Psoas muscle (tissue), 8 donors: ENCODE measurements at places on chromosomes 5 and 9. TPM values are rescaled to one million over a fixed set of nuclear protein-coding genes. Genes with fewer than 3 reads are reported as not detected.

DNA sequence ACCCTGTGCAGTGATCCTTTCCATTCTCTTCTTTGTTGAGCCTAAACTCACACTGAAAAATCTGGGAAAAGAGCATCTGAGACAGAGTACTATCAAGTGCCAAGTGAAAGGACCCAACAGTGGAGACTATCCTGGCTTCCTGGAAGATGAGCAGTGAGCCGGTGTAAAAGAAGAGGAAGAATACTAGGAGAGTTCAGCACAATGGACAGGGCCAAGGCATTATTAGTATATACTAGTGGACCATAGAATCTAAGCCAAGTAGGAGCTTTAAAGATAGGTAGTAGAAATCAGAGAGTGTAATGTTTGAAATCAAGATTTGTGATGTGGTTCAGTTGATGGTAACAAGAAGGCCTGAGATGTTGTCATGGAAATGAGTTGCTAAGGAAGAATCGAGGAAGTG is 140.8 kb downstream of the CAMK4 start:
- DNase-seq: no peak

DNA sequence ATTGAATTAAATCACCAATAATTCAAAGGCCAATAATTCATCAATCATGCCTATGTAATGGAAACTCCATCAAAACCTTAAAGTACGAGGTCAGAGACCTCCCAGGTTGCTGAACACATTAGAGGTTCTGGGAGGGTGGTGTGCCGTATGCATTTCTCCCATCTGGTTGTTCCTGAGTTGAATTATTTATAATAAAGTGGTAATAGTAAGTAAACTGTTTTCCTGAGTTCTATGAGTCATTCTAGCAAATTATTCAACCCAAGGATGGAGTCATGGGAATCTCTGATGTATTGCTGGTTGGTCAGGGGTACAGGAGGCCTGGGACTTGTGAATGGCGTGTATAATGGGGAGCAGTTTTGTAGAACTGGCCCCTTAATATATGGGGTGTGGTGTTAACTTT is 191.7 kb downstream of the CARTPT start:
- DNase-seq: no peak

DNA sequence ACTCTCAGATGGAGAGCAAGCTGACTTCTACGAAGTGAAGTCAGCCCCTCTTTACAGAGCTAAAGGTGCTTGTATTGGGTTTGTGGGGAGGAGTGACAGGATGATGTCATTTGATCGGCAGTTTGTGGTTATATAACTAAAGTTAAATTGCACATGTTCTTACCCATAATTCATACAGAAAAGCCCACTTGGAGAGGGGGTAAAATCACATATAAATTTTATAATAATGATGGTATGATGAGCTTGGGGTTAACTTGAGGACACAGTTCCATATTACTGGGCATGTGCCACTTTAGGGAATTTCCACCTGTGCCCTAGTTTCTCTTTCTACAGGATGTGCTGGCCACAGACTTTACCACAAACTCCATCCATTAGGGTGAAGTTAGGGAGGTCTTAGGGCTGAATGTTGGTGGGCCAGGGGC is 1178.6 kb upstream of the CDH9 start:
- no peak for DNase-seq

Gene ADAMTS16
- total RNA-seq: 0.27 TPM

GRCh38 chr5:87754009-87754757 is 341.5 kb upstream of the CCNH start:
- no peak for DNase-seq

Gene PKD2L2
- total RNA-seq: 1.3 TPM

Gene TAF9
- total RNA-seq: 44.1 TPM

DNA sequence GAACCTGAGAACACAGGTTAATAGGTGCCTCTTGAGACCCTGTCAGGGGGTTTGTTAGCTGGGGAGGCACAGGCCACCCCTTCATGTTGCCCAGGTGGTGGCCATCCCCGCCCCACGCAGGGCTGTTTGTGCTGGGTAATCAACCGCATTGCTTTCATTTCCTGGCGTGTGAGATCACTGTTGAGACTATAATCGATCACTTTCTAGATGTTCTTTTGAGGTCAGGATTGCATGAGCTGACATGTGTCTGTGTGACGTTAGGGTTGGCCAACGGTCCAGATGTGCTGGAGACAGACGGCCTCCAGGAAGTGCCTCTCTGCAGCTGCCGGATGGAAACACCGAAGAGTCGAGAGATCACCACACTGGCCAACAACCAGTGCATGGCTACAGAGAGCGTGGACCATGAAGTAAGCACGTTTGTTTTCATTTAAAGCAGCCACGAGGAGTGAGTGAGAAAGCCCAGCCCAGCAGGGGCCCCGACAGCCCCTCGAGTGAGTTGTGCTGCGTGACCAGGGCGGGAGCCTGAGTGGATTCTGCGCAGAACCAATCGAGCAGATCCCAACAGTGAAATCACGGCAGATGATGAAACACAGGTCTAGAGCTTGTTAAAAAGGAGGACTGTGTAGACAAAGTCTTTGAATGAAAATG is 115.0 kb upstream of the CACNA1B start:
- DNase-seq: peak; percentile 64

GRCh38 chr9:95171001-95171400 is 146.5 kb downstream of the FANCC start:
- no peak for DNase-seq

DNA sequence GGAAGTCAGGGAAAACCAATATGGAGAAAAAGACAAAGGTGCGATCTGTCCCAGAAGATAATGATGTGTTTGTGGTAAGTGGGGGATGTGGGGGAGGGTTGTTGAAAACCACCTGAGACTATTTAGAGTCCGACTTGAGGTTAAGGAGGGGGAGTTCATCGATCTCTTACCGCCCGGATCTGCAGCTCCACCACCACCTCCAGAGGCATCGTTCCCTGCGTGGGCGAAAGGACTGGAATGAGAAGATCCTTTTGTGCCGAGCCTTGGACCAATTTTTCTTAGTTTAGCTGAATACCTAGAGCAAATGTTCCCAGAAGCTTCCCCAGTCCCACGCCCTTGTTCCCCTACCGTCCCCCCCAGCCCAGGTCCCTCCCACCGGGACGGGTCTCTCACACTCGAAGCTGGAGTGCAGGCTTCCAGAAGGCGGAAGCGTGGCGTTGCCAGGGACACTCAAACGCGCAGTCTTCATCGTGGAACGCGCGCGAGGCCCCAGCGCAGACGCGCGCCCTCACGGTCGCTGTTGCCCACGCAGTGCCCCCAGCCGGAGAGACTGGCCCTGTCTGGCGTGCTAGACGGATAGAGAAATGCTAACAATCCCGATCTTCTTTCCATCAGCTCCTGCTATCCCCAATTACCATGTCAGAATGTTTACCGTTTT is at the start of gene SPATA6L:
SPATA6L (minus strand) TSS at position 439 of the 658 bp plus-strand sequence; CDS start at position 209, 230 bp downstream.
- peak; percentile 80 for DNase-seq

Gene ERMP1
- total RNA-seq: 10.0 TPM
